CD4-positive, alpha-beta T cell treated with Interferon gamma for 1 hour (primary cell): ENCODE measurements at places on chromosomes 1 and 21.

DNA sequence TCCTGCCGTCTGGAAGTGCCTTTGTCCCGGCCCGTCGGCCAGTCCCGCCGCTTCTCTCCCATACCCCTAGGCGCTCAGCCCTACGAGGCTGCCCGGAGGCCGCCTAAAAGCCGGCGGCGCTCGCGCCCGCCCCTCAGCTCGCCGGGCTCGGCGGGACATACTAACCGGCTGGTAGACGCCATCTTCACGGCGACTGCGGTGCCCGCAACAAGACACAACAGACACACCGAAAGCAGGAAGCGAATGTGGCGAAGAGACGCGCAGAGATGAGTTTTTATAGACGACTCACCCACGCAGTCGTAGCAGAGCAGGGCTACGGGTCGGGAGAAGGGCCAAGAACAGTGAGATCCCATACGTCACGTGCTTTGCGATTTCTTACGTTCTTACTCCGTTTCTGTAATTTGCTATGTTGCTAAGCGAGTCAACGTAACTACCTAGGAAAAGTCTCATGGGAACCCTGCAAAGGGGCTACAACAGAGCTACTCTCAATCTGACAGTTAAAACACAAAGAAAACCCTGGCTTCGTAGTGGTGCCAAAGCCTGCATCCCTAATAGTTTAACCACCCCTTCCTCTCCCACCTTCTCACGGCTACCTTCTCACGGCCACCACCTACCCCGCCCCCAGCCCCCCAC is at the start of gene GTF2B:
Gene GTF2B, minus strand, starts transcription at position 250 of the 633 bp plus-strand sequence. Its CDS starts 68 bp downstream, at position 182.
- DNase-seq, result peak; percentile 95

DNA sequence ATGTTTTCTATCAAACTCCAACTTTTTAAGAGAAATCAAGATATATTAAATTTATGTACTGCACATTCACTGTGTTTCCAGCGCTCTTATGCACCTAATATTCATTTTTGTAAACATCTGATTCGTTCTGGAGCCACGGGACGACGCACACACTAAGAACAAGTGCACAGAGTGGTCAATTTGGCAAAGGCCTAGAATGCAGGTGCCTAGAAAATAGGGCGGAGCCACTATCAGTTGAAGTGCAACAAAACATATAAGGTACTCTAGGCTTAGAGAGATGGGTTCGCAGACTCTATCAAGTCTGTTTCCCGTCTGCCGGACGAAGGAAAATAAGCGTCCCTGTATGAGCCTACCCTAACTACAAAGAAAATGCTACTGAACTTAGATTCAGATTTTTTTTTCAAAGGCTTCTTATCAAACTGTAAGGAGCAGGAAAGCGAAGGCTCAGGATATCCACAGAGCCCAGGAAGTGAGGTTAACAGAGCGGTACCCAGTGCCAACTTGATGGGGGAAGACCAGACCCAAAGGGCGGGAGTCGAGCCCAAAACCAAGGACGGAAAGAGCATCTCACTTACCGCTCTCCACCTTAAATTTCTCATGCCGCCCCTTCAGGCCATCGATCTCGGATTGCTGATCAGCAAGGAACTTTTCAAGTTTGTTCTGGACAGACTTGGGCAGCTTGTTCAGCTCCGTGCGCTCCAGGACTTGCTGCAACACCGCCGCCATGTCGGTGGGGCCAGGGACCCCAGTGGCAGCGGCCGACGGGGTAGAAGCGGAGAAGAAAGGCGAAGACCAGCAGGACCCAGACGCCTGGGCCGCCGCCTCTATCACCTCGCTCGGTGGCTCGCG is 526 bp downstream of the TPR start:
- DNase-seq, result peak; percentile 23

- DNase-seq, result no peak
Observed at GRCh38 chr1:213670692-213671023, 317.1 kb upstream of the PROX1 start.

- peak; percentile 47 for DNase-seq
Observed at GRCh38 chr1:153535242-153536011, at the start of gene S100A6. Gene S100A6 (minus strand): TSS chr1:153535991. CDS start chr1:153535339, 652 bp downstream.

- no peak for DNase-seq
Observed at GRCh38 chr1:91501523-91501851, 836 bp downstream of the CDC7 start.

DNA sequence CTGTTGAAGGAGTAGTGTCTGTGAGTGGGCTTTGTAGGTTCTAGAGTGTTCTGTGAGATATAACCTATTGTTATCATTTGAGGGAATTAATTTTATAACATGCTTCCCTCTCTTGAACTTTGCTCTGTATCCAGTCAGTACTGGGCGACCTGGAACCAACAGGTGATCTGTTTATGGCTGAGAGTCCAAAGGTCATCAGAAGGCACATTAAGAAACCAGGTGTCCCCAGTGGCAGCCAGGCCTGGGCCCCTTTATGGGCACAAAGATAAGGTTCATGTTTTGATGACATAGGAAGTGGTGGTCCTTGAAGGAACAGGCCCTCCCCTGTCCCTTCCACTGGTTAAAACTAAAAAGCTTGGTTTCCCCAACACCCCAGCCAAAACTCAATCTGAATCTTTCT is 61.1 kb downstream of the FHAD1 start:
- no peak for DNase-seq

DNA sequence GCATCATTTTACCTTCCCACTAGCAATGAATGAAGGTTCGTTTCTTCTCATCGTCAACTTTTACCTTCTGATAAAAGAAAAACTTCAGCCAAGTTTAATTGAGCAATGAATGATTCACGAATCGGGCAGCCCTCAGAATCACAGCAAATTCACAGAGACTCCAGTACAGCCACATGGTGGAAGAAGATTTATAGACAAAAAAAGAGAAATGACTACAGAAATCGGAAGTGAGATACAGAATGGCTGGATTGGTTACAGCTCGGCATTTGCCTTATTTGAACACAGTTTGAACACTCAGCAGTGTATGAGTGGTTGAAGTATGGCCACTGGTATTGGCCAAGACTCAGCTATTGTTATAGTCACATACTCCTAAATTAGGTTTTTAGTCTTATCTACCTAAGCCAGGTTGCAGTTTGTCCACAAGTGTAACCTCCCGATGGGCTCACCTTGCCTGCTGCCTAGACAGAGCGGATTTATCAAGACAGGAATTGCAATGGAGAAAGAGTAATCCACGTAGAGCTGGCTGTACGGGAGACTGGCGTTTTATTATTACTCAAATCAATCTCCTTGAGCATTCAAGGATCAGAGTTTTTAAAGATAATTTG is 15.3 kb downstream of the AK4 start:
- DNase-seq, result no peak

GRCh38 chr21:38159355-38159754 is 97.4 kb upstream of the KCNJ15 start:
- DNase-seq, result peak; percentile 31

- DNase-seq, result no peak
Observed at GRCh38 chr1:113142791-113143190, 69.8 kb downstream of the LRIG2 start.

GRCh38 chr1:212214325-212214724 is 70.9 kb upstream of the PPP2R5A start:
- no peak for DNase-seq

DNA sequence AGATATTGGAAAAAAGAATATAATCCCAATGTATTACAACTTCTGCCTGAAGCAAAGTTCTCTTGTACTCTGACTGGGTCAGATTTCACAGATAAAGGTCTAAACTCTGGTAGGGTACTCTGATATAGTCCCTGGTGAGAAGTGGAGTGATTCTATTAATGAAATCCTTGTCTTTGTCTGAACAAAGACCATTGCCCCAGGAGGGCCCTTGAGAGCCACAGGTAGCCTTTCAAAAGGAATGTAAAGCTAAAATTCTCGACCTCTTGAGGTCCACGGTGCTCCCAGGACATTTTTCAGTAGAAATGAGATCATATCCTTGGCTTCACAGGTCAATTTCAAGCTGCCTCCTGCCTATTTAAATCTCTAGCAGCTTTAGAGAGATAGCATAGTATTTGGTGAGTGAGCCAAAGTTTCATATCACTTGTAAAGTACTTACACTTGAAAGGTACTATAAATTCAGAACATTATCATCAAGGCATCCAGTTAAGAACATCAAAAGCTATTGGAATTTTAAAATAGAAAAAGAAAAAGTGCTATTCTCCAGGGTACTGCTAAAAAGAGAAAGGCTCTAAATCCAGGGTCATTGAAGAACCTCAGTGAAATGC is 10.1 kb downstream of the TNNI3K start:
- DNase-seq, result no peak

DNA sequence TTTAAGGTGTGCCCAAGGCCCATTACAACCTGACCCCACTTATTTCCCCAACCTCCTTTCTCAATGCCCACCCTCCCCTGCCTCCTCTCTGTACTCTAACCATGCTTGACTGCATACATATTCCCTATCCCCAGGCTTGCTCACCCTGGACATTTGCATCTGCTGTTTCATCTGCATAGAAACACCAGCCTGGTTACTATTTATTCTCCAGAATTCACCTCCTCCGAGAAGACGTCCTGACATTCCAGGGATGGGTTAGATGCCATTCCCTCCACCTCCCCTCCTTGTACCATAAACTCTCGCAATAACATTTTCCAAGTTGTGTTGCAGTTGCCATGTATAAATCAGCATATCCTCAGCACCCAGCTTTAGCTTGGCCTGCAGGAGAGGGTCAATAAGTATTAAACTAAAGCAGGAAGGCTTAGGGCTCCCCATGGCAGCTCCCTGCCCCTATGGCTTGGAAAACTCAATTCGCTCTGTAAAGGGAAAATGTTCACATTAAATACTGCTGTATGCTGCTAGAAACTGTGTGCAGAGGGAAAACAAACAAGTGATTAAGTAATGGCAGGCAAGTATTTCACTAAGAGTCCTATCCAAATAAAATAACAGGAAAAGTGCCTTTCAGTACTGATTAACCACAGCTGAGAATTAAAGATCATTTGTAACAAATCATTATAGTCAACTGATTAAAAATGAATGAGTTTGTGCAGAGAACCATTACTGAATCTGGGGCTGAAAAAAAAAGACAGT is 202.3 kb downstream of the TNR start:
- no peak for DNase-seq

DNA sequence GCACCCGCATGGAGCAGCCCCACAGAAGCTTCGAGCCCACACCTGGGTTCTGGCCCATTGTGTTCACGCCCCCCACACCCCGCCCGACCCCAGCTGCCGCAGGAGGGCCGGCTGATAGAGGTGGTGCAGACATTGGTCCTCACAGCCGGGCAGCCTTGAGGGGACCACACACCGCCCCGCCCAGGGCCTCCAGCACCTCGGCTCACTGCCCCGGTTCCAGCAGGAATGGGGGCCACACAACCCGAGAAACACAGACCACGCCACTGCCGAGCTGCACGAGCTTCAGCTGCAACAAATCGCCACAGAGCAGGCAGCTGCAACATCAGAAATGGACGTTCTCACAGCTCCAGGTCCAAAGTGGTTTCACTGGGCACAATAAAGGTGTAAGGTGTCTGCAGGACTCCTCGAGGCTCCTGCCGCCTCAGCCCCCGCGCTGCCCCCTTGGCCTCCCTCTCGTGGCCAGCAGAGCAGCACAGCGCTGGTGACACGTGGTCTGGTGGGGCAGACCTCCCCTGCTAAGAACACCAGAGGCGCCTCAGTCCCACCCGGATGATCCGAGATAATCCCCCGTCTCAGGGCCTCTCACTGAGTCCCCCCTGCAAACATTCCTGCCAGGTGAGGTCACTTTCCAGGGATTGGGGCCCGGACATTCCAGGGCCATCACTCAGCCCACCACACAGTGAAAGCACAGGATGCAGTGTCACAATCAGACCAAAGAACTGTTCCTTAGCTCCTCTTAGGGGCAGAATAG is 62.3 kb upstream of the ADARB1 start:
- DNase-seq, result no peak

DNA sequence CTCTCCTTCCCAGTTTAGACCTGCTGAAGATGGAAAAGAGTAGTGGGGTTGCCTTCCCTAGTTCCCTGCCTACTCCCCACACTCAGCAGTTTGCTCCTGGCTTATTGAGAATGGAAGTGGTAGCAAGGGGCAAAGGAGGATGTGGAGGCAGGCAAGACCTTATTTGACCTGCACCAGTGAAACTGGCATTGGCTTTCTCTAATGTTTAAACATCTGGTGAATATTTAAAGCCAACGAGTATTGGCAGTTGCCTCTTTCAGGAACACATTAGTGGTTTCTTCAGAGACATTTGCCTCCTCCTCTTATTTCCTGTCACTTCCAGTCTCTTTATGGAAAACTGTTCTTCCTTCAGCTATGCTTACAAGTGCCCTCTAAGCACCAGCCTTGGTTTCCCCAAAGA is 62.4 kb upstream of the VAV3 start:
- no peak for DNase-seq

- DNase-seq, result no peak
Observed at GRCh38 chr1:90092441-90092840, 97.5 kb downstream of the ZNF326 start.

GRCh38 chr1:87805666-87806378 is 477.1 kb downstream of the LMO4 start:
- DNase-seq, result no peak

- DNase-seq, result no peak
Observed at GRCh38 chr21:38468989-38469388, 29.3 kb downstream of the ERG start.

DNA sequence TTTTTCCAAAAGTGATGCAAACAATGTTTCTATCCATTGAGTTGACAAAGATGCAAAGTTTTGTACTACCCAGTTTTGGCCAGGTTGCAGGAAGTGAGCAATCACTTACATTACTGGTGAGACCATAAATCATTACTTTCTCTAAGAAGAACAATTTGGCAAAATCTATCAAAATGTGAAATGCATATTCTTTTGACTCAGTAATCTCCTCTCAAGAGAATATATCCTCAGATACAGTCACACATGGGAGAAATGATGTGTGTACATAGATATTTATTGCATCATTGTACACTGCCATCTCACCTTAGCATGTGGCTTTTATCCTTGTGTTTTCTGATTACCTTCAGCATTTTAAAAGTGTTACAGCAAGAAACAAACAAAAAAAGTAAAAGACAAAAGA is 52.4 kb upstream of the FMO3 start:
- DNase-seq, result no peak

- DNase-seq, result peak; percentile 32
Observed at GRCh38 chr1:172380441-172381244, 39.8 kb upstream of the C1orf105 start.

GRCh38 chr1:208177656-208178055 is 66.5 kb downstream of the PLXNA2 start:
- no peak for DNase-seq

GRCh38 chr1:40224040-40224439 is 23.7 kb upstream of the TMCO2 start:
- DNase-seq, result no peak
